ENCODE measurements at places on chromosomes 16 and 17.

DNA sequence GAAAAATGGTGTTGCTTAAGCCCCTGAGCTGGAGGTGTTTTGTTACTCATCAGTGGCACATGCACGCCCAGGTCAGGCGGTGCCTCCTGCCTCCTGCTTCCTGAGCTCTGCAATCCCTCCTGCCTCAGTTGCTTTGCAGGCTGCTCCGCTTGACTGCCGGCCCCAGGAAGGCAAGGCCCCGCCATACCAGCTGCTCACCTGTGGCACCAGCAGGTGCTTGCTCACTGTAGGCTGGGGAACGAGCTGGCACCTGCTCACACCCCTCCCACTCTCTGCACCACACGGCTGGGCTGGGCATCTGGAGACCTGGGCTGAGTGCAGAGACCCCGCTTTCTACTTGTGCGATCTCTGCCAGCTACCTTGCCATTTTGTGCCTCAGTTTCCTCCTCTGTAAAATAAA lies 200.2 kb downstream of the RBFOX3 start:
- DNase-seq = no peak
- H3K4me3 ChIP-seq = no peak overlapping the region
- no peaks in the 10 kb centered on the region for H3K36me3 ChIP-seq

GRCh38 chr16:49458656-49459445 lies 85.2 kb downstream of the C16orf78 start:
- no peak overlapping the region for H3K4me3 ChIP-seq
- H3K27ac ChIP-seq = no peak overlapping the region
- no peak for DNase-seq
- peaks cover 12% of the 10 kb centered on the region for H3K4me1 ChIP-seq
- H3K36me3 ChIP-seq = no peaks in the 10 kb centered on the region
- H3K27me3 ChIP-seq = peaks cover 12% of the 10 kb centered on the region

GRCh38 chr17:8012996-8013640 lies 10.7 kb downstream of the GUCY2D start:
- H3K4me1 ChIP-seq = peaks cover 5% of the 10 kb centered on the region
- no peaks in the 10 kb centered on the region for H3K36me3 ChIP-seq
- peaks cover 9% of the 10 kb centered on the region for H3K27me3 ChIP-seq
- DNase-seq = no peak
- no peak overlapping the region for H3K4me3 ChIP-seq

- no peak overlapping the region for H3K4me3 ChIP-seq
- DNase-seq = no peak
- H3K27me3 ChIP-seq = no peaks in the 10 kb centered on the region
- H3K27ac ChIP-seq = no peak overlapping the region
Measured at GRCh38 chr17:76434870-76435269, 18.1 kb downstream of the UBE2O start.
